Fibroblast of skin of left quadriceps (primary cell): ENCODE measurements at places on chromosomes 7 and 10.
A peak's percentile ranks its signal among the peaks of the same experiment; 100 is the strongest.

GRCh38 chr10:86098187-86098881 is 268.3 kb downstream of the GRID1 start:
- DNase-seq, result no peak

DNA sequence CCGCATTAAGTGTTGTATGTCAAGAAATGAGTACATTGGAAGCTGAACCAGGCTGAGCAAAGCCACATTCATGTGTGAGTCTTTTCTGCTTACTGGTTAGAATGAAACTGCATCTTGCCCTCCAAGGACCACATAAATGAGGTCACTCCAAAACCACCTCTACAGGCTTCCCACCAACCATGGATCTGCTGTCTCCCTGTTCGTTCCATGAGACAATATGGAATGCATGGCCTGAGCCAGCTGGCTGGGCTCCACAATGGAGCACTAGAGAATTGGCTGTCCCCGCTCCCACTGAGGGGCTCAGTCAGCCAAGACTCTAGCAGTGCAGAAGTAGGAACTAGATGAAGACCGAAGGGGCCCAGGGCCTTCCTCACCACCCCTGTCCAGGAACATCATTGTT is 120.8 kb downstream of the TNS3 start:
- peak; percentile 36 for DNase-seq

DNA sequence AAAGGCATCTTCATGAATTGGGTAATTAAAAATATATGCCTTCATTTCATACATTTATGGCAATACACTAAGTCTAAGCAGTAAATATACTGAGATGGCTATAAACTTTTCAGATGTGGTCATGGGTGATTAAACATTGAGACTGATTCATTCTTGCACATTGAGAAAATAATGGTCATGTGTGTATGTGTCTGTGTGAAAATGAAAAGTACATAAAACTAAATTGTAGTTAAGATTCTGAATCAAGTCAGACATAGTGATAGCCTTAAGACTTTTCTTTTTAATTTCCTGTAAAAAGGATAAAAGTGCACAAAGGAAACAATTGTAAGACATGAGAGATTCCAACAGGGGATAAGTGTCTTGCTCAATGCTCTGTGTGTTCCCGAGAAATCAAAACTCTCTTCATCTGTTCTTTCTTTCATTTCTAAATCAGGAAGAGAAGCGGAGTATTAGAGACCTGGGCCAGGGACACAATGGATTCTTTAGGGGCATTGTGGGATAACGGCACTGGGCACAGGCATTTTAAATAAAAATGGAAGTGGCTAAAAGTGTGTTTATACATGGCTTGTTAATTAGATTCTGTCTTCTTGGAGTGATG is 69.8 kb upstream of the AGR3 start:
- DNase-seq, result peak; percentile 11

- DNase-seq, result no peak
Measured at GRCh38 chr10:11184093-11184492, 166.4 kb downstream of the CELF2 start.

DNA sequence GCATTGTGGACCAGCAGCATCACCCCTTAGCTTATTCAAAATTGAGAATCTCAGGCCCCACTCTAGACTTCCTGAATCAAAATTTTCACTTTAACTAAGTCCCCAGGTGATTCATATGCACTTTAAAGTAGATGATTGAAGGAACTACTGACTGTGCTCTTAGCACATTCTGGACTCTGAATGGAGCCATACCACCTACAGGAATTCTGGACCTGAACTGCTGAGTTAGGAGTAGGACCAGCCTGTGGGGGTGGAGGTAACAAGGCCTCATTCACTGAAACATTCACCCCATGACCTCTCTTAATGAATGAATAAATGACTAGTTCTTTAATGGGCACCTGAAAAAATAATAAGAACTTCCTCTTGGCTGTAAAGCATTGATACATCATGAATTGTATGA is 7.3 kb downstream of the PDK4 start:
- no peak for DNase-seq

DNA sequence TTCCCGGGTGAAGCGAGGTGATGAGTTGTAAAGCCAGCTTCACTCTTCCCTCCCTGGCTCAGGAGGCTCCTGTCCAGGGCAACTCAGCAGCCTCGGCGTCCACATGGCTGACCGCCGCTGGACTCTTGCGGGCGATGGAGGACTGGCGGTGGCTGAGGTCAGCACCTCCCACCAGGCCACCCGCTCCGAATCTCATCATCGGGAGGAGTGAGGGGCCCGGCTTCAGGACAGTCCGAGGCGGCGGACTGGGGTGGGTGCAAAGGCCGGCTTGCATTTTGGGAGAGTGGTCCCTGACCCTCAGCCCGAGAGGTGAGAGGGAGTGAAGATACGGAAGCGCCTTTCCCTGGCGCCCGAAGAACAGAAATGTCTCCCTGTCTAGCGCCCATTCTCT is 759 bp downstream of the DNAJB12 start:
- no peak for DNase-seq

DNA sequence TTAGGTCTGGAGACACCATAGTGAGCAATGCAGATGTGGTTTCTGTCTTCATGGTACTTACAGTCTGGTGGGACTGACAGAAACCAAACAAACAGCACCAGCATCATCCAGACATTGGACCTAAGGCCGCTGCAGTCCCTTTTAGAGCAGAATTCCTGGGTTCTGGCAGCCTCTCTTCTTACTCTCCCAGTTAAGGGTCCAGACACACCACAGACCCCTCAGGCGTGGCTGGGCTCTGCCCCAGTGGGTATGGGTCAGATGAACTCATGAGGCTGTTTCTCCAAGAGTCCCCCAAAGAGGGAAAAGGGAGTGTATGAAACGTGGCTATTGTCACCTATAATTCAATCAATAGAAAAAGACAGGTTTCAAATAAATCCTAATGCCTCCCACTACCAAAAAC is 31.3 kb downstream of the PRLHR start:
- no peak for DNase-seq

DNA sequence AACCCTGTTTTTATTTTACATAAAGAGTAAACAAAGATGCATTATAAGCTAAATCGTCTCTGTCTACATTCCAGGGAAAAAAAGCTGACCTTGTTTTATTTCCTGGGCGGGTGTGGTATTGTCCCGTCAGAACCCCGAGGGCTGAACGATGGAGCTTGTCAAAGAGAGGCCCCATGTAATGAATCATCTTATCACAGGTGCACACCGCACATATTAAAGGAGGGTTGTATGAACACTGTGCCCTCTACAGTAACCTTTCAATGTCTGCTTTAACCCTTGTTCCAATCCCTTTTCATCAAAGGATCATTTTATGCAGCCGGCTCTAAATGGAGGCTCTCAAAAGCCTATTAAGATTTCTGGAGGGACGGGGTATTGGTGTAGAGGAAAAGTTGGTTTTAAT is 158.5 kb upstream of the YAE1 start:
- DNase-seq, result no peak

DNA sequence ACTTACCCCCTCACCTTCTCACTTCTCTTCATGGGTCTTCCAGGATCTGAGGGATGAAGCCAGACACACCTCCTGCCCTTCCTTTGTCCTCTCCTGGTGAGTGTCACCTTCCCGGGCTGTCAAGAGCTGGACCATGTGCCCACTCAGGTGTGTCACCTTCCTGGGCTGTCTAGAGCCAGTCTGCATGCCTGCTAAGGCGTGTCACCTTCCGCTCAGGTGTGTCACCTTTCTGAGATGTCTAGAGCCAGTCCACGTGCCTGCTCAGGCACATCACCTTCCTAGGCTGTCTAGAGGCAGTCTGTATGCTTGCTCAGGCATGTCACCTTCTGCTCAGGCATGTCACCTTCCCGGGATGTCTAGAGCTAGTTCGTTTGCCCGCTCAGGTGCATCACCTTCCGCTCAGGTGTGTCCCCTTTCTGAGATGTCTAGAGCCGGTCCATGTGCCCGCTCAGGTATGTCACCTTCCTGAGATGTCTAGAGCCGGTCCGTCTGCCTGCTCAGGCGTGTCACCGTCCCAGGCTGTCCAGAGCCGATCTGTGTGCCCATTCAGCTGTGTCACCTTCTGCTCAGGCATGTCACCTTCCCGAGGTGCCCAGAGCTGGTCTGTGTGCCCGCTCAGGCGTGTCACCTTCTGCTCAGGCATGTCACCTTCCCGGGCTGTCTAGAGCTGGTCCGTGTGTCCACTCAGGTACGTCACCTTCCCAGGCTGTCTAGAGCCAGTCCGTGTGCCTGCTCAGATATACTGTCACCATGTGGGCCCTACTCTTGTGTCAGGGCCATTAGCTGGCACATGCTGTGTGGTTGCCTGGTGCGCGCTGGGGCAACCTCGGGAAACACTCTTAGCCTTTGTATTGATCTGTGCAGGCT is 245.3 kb downstream of the EBF3 start:
- no peak for DNase-seq

DNA sequence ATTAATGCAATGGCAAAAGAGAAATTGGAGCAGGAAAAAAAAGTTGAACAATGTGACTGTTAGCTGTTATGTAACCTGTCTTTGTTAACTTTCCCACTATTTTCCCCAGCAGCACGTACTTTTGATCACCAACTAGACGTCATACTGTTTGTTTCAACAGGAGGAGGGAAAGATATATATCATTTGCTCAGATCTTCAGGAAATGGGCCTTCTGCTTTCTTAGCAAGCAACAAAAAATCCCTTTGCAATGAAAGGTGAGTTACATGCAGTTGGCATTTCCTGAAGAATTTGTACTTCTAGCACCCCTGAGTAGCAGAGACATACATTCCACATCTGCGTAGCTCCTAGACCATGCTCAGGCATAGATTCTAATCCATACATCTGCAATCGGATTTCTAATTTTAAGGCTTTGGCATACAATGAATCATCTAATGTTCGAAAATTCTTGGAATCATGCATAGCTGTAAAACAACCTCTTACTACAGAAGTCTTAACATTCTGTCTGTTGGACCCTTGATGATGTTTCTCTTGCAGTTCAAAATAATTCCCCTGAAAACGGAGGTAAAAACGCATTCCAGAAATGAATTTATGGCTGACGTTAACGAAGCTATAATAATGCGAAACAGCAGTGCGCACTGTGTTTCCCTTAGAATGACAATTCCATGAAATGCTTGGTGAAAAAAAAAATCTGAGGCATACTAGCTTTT is 286.9 kb upstream of the MGMT start:
- no peak for DNase-seq

GRCh38 chr10:21488246-21488956 is 37.1 kb downstream of the SKIDA1 start:
- DNase-seq, result no peak

DNA sequence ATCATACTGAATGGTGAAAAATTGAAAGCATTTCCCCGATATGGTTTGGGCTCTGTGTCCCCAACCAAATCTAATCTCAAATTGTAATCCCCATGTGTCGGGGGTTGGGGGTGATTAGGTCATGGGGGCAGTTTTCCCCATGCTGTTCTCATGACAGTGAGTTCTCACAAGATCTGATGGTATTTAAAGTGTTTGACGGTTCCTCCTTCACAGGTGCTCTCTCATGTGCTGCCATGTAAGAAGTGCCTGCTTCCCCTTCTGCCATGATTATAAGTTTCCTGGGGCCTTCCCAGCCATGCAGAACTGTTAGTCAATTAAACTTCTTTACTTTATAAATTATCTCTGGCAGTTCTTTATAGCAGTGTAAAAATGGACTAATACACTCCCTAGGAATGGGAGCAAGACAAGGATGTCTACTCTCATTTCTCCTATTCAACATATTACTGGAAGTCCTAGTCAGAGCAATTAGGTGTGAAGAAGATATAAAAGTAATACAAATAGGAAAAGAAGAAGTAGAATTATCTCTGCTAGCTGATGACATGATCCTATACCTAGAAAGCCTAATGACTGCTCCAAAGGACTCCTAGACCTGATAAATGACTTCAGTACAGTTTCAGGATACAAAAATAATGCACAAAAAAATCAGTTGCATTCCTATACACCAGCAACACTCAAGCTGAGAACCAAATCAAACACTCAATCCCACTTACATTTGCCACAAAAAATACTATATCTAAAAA is 260.6 kb downstream of the RNLS start:
- DNase-seq, result no peak

DNA sequence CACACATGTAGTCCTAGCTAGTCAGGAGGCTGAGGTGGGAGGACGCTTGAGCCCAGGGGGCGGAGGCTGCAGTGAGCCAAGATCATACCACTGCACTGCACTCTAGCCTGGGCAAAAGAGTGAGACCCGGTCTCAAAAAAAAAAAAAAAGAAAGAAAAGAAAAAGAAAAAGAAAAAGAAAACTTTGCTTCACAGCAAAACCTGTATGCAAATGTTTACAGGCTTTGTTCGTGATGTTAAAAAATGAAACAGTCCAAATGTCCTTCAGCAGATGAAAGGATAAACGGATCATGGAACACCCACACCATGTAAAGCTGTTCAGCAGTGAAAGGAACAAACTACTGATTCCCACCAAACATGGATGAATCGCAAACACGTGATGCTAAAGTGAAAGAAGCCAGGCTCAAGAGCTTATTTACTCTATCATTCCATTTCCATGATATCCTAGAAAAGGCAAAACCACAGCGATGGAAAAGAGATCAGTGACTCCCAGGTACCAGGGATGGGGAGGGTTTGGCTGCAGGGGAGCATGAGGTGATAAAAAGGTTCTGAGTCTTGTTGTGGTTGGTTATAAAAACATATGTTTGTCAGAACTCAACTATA is 15.1 kb downstream of the LRRC20 start:
- DNase-seq, result no peak

- DNase-seq, result peak; percentile 20
Measured at GRCh38 chr7:16982640-16983350, 101.0 kb upstream of the AGR3 start.

DNA sequence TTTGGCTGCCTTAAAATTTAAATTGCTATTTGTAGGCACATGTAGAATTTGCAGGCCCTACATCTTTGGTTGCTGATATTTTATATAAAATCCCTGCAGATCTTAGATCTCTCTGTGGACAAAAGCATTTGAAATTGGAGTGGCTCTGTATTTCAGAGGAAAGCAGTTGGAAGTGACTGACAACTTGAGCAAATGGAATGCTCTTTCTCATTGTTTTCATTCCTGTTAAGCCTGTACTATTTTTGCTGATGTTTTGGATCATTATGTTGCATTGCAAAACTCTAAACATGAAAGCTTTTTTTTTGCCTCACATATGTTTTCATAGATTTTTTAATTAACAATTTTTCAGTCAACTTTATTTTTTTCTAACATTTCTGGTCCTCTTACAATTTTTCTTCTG is 251.2 kb upstream of the MDFIC start:
- no peak for DNase-seq

DNA sequence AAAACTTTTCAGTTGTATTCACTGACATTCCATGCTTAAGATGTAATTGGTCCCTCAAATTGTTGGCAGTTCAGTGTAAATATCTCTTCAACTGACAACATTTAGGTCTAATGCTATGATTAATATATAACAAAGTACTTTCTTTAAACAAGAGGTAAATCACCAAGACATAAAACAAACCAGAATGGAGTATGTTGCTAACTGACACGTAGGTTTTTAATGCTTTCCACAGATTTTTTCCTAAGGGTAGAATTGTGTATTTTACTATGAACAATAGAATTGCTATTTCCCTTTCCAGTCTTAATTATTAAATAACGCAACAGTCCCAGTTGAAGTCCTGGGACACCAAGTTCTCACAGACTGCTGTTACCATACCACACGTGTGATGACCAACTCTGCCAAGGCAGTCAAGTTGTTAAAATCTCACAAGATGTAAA is 4.1 kb downstream of the JCAD start:
- peak; percentile 60 for DNase-seq

- DNase-seq, result no peak
Measured at GRCh38 chr7:22833957-22834356, 11.3 kb upstream of the TOMM7 start.
